ENCODE measurements at places on chromosomes 1 and 21.
A peak's percentile ranks its signal among the peaks of the same experiment; 100 is the strongest.

DNA sequence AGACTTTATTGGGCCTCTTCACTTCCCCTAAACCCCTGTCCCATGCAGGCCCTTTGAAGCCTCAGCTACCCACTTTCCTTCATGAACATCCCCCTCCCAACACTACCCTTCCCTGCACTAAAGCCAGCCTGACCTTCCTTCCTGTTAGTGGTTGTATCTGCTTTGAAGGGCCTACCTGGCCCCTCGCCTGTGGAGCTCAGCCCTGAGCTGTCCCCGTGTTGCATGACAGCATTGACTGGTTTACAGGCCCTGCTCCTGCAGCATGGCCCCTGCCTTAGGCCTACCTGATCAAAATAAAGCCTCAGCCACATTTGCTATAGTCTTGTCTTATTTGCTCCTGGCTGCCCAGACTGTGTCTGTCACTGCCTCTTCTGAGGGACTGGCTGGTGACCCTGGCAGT, 5.5 kb downstream of the GSTM4 start:
- no peak for DNase-seq

GRCh38 chr21:37866027-37866426, 50.2 kb downstream of the KCNJ6 start:
- no peak for DNase-seq

- DNase-seq: no peak
These were observed 8.8 kb upstream of the CDCP2 start for GRCh38 chr1:54161495-54162168.

GRCh38 chr1:24096009-24096738, 15.8 kb downstream of the MYOM3 start:
- no peak for DNase-seq

DNA sequence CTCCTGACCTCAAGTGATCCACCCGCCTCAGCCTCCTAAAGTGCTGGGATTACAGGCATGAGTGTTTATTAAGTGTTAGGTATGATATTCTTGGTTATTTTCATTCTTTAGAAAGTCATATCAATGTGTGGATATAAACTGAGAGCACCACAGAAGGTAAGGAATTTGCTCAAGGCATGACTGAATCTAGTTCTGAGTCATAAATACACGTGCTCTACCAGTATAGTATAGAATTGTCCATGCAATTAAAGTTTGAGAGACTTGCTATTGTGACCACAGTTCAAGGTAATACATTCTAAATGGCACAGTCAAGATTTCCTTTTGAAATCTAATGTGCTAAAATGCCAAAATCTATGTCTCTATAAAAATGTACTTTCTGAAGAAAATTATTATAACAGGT, 401.1 kb upstream of the CHRM3 start:
- DNase-seq: no peak

- DNase-seq: no peak
These were observed 7.9 kb upstream of the BACE2 start for GRCh38 chr21:41160036-41160435.

- no peak for DNase-seq
These were observed 86.7 kb downstream of the PTPRU start for GRCh38 chr1:29322861-29323585.

DNA sequence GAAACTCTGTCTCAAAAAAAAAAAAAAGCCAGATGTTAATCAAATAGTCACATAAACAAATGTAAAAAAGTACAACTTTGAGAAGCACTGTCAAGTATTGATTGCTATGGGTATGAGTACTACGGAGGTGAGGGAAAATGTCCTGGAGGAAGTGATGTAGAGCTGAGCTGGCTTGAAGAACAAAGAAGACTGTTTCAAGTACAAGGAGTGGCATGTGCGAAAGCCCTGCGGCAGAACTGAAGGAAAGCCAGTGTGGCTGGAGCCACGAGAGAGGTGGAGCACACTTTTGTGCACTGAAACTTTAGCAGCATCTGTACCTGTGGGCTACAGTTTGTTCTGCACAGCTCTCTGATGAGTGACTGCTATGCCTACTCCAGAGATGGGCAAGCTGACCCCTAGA, 5.4 kb upstream of the RPS6KA1 start:
- DNase-seq: no peak

- DNase-seq: no peak
These were observed 4.2 kb upstream of the C1orf159 start for GRCh38 chr1:1120096-1120495.

- no peak for DNase-seq
These were observed 3.5 kb upstream of the PADI1 start for GRCh38 chr1:17201201-17202021.

DNA sequence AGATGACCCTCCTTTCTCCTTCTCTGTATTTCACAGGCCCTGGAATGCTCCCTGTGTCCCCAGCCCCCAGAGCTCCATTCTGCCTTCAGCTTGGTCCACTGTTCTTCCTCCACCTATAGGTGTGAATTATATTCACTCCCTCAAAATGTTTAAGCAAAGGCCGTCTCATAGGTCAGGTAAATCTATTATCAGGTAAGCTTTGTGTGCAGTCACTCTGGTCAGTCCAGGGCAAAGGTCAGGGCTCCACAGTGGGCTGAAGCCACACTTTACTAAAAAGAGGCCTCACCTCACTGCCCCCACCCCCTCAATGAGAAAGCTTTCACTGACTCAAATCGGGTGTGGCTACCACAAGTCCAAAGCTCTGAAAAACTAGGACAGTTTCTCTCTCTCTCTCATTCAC, 65.9 kb downstream of the DNTTIP2 start:
- DNase-seq: no peak

GRCh38 chr1:40140211-40140973, 20.8 kb upstream of the RLF start:
- DNase-seq: peak; percentile 19

GRCh38 chr1:59315529-59316463, 18.9 kb downstream of the FGGY start:
- DNase-seq: no peak

GRCh38 chr21:41833497-41834115, 45.5 kb downstream of the PRDM15 start:
- DNase-seq: no peak

- DNase-seq: peak; percentile 66
These were observed 102.2 kb downstream of the CASZ1 start for GRCh38 chr1:10694274-10694632.

- DNase-seq: no peak
These were observed 78.9 kb downstream of the RHOU start for GRCh38 chr1:228814176-228814575.

DNA sequence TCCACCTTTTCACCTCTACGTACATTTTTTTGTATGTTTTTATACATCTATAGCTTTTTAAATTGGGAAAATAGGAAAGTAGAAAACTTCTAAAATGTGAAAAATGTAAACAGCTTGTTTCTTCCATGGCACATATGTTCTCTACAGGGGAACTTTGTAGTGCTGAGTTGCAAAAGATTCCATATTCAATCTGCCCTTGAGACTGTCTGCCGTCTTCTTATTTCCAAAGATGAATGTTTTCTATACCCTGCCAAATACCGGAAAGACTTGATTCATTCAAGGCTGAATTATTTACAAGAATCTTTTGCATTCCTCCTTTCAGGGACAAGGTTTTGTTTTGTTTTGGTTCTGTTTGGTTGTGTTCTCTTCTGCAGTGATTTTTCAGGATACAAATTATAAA, 1334.5 kb upstream of the ADGRL4 start:
- no peak for DNase-seq

- no peak for DNase-seq
These were observed 21.3 kb upstream of the FCRL2 start for GRCh38 chr1:157798211-157798610.

DNA sequence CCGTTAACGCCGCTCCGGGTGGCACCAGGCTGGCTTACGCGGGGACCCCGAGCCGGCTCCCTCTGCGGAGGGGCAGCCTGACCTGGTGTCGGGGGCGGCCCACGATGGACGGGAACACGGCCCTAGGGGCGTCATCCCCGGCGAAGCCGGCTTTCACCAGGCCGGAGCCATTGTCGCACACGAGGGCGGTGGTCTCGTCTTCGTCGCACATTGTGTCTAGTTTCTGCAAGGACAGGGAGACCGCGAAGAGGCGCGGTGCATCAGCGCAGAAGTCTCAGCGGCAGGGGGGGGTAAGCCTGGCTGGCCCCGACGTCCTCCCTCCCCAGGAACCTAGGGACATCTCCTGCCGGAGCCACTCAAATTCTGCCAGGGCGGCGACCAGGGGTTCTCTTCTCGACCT, 989 bp downstream of the ACTA1 start:
- DNase-seq: no peak

DNA sequence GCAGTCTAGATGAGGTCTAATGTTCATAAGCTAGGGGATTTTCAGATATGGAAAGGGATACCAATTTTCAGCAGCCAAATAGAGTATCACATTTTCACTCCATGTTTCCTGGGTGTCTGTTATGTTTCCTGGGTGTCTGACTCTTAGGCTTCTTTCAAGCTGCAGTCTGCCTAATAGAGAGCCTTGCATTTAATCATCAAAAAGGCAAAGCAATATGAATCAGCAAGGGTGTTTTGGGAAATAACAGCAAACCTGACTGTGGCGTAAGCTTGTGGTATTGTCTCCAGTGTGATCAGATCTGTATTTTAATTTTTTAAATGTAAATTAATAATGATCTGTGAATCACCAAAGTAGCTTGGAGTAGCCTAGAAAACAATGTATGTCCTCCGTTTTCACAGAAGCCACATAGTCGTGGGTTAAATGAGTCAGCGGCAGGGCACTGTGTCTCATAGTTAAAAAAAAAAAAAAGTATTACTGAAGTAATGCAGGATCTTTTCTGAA, 10.4 kb downstream of the LGALS8 start:
- no peak for DNase-seq

DNA sequence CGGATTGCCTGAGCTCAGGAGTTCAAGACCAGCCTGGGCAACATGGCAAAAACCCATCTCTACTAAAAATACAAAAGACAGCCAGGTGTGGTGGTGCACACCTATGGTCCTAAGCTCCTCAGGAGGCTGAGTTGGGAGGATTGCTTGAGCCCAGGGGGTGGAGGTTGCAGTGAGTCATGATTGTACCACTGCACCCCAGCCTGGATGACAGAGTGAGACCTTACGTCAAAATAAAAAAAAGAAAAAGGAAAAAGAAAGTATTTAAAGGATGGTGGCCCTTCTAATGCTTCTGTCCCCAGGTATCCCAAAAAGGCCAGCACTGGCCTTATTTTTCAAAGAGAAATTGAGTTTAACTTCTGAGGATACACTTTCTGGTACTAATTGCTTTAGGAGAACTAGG, 1.7 kb downstream of the IKBKE start:
- no peak for DNase-seq

GRCh38 chr1:9413071-9413876, 120.6 kb downstream of the SPSB1 start:
- DNase-seq: peak; percentile 25

GRCh38 chr21:38986806-38987632, 181.3 kb downstream of the ETS2 start:
- peak; percentile 5 for DNase-seq
